ENCODE measurements at places on chromosomes 12 and 14.

DNA sequence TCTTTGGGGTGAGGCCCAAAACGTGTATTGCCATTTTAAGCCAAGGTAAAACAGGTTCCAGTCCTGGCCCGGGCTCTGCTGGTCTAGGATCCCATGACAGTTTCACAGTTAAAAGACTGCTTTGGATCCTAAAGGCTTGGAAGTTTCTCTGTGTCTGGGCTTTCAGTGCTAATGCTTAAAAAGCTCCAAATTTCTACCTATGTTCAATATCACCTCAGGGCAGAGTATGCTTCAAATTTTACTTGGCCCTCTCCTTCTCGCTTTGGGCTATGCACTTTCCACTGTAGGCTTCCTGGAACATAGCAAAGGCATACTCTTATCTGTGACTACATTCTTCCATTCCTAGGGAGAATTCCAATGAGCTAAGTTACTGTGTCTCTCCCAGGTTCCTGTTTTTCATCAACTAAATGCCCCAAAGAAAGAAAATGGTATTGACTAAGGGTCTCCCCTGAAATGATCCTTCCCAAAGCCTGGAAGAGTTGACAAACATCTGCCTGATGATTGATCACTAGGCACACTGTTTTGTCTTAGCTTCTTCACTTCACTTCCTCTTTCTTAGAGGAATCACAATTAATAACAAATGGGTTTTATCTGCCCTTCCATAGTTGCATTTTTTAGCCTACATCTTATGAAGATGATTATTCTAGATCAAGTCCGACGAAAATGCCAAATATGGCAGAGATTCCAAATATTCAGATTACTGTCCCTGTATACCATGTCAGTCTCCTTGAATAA lies 79.4 kb downstream of the TMTC2 start:
- no peaks in the 10 kb centered on the region for H3K36me3 ChIP-seq
- H3K27ac ChIP-seq, result no peak overlapping the region
- no peaks in the 10 kb centered on the region for H3K4me1 ChIP-seq
- H3K27me3 ChIP-seq, result no peaks in the 10 kb centered on the region
- no peak overlapping the region for H3K4me3 ChIP-seq

- no peak overlapping the region for H3K27ac ChIP-seq
- H3K27me3 ChIP-seq, result no peaks in the 10 kb centered on the region
- no peak overlapping the region for H3K4me3 ChIP-seq
- no peak for DNase-seq
- H3K4me1 ChIP-seq, result no peaks in the 10 kb centered on the region
- no peaks in the 10 kb centered on the region for H3K36me3 ChIP-seq
These were observed 24.1 kb downstream of the NTF3 start for GRCh38 chr12:5456030-5456429.

- no peak for DNase-seq
- H3K27me3 ChIP-seq, result no peaks in the 10 kb centered on the region
- no peak overlapping the region for H3K4me3 ChIP-seq
- H3K4me1 ChIP-seq, result no peaks in the 10 kb centered on the region
These were observed 1026.9 kb upstream of the FOXG1 start for GRCh38 chr14:27739657-27740156.

DNA sequence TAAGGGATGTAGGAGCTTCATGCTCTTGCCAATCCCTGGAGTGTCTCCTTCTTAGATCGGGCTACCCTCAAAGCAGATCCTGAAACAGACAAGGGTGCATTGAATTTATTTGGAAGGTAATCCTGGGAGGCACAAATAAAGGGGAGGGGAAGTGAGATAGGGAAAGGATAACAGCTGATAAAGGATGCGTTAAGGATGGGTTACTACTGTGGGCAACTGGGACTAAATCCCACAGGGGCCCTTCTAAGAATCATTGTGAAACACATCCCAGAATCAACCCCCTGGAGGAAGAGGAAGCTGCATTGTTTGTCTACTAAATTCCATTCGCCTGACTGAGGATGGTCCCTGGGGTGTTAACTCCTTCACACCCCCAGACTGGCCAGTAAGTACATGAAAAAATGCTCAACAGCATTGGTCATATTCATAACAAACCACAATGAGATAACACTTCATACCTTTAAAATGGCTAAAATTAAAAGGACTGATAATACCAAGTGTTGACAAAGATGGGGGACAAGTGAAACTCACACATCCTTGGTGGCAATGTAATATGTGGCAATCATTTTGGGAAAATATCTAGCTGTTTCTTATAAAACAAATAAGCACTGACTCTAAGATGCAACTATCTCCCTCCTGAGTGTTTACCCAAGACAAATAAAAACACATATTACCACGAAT lies 37.0 kb upstream of the CMKLR1 start:
- no peaks in the 10 kb centered on the region for H3K36me3 ChIP-seq
- DNase-seq, result no peak
- no peaks in the 10 kb centered on the region for H3K27me3 ChIP-seq
- no peaks in the 10 kb centered on the region for H3K4me1 ChIP-seq
- no peak overlapping the region for H3K4me3 ChIP-seq

GRCh38 chr12:30829876-30830275 lies 75.1 kb upstream of the CAPRIN2 start:
- H3K4me1 ChIP-seq, result no peaks in the 10 kb centered on the region
- no peaks in the 10 kb centered on the region for H3K27me3 ChIP-seq
- H3K27ac ChIP-seq, result no peak overlapping the region
- H3K36me3 ChIP-seq, result no peaks in the 10 kb centered on the region

GRCh38 chr12:132610051-132610759 lies at the start of gene LRCOL1:
Gene LRCOL1 (minus strand): TSS chr12:132610582. CDS start chr12:132606251, 4,331 bp downstream.
- DNase-seq, result no peak
- H3K27me3 ChIP-seq, result no peaks in the 10 kb centered on the region
- H3K4me3 ChIP-seq, result no peak within 1 kb of the TSS
- H3K27ac ChIP-seq, result no peak within 1 kb of the TSS

GRCh38 chr12:51383269-51383905 lies 7.8 kb downstream of the GALNT6 start:
- H3K4me1 ChIP-seq, result no peaks in the 10 kb centered on the region
- H3K4me3 ChIP-seq, result no peak overlapping the region
- no peak overlapping the region for H3K27ac ChIP-seq
- no peaks in the 10 kb centered on the region for H3K36me3 ChIP-seq
- no peaks in the 10 kb centered on the region for H3K27me3 ChIP-seq

DNA sequence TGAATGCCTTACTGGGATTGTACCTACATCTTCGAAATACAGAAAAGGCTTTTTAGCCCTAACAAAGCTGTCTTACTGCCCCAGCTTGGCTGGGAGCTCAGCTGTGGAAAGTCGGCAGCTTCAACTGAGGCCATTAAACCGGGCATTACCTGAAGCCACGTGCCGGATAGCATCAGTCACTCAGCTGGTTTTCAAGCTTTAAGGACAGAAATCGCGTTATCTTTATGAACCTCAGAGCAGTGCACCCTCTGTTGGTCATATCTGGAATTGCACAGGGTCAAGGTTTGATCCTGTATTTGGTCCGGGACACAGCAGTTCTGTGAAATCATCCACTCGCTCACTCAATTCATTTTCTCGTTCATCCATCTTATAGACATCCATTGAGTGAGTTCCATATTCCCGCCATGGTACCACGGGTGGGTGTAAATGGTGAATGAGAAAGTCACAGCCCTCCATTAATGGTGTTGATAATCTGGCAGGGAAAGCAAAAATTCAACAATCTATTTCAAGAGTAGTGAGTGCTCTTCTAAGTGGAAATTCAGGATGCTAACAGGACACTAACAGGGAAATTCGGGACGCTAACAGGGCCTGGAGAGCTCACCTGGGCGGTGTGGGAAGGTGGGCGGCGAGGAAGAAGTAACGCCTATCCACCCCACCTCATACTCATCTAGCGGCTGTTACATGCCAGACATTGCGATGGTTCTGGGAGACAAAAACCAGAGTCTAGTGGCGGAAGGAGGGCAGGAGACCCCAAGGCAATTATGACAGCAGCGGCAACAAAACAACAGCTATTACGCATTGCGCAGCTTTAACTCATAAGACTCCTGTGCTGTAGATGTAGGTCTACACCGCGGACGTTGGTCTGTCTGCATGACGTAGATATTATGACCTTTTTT lies 60.6 kb upstream of the TCL1A start:
- H3K27ac ChIP-seq, result no peak overlapping the region
- no peaks in the 10 kb centered on the region for H3K36me3 ChIP-seq
- H3K4me1 ChIP-seq, result no peaks in the 10 kb centered on the region
- peak; percentile 35 for DNase-seq

DNA sequence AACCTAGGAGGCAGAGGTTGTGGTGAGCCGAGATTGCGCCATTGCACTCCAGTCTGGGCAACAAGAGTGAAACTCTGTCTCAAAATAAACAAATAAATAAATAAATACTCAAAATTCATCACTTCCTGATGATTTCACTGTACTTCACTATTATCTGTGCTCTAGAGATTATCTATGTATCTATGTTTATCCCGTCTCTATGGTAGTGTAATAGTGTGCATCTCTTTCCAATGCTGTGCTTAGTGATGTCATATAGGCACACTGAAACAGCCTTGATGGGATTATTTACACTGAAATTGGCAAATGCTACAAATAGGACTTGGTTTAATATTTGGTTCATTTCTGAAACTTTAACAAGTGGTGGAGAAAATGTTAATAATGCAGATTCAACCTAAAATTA lies 6.5 kb downstream of the CAPS2 start:
- no peaks in the 10 kb centered on the region for H3K4me1 ChIP-seq
- no peak overlapping the region for H3K4me3 ChIP-seq
- no peak overlapping the region for H3K27ac ChIP-seq
- no peak for DNase-seq
- H3K36me3 ChIP-seq, result no peaks in the 10 kb centered on the region

GRCh38 chr12:22046090-22046967 lies at the start of gene CMAS:
Gene CMAS (plus strand): TSS chr12:22046218. CDS start chr12:22046304, 86 bp downstream.
- no peaks in the 10 kb centered on the region for H3K36me3 ChIP-seq
- H3K4me1 ChIP-seq, result no peaks in the 10 kb centered on the region
- H3K27ac ChIP-seq, result peak within 1 kb of the TSS; percentile 81
- peak; percentile 62 for DNase-seq
- H3K4me3 ChIP-seq, result peak within 1 kb of the TSS; percentile 81

GRCh38 chr14:39988939-39989338 lies 556.7 kb upstream of the FBXO33 start:
- no peak overlapping the region for H3K27ac ChIP-seq
- no peak for DNase-seq
- H3K4me1 ChIP-seq, result no peaks in the 10 kb centered on the region
- H3K4me3 ChIP-seq, result no peak overlapping the region
- no peaks in the 10 kb centered on the region for H3K27me3 ChIP-seq

DNA sequence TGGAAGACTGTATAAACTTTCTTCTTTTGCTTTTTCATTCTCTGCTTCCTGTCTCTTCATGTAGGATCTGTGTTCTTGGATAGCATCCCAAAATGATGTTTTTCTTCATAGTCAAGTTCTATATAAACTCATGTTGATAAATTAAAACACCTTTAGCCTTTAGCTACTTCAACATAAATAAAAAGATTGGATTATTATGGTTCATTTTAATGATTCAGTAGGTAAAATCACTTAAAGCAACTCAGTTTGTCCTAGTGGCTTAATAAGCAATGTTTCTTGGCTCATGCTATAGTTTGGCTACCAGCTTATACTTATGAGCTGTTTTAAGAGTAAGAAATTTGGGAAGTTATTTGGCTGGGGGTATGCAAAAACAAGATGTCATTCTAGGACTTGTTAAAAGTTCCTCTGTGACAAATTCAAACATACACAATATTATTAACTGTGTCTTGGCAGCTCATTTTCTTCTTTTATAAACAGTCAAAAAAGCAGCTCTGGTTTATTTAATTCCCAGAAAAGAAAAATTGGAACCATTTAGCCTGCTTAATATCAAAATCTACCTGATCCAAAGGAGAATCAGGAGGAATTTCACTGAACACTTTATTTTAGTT lies 111.4 kb downstream of the TMTC3 start:
- H3K27me3 ChIP-seq, result no peaks in the 10 kb centered on the region
- H3K4me3 ChIP-seq, result no peak overlapping the region
- no peak for DNase-seq
- peaks cover 4% of the 10 kb centered on the region for H3K4me1 ChIP-seq

- DNase-seq, result no peak
- no peak overlapping the region for H3K27ac ChIP-seq
These were observed 179.6 kb downstream of the TBX5 start for GRCh38 chr12:114226241-114226928.

- H3K36me3 ChIP-seq, result no peaks in the 10 kb centered on the region
- no peak for DNase-seq
- H3K4me3 ChIP-seq, result no peak overlapping the region
- no peak overlapping the region for H3K27ac ChIP-seq
- no peaks in the 10 kb centered on the region for H3K4me1 ChIP-seq
These were observed 70.5 kb downstream of the ANO2 start for GRCh38 chr12:5874514-5874913.

- no peak overlapping the region for H3K4me3 ChIP-seq
- no peak overlapping the region for H3K27ac ChIP-seq
- no peaks in the 10 kb centered on the region for H3K27me3 ChIP-seq
These were observed 47.1 kb upstream of the GZMB start for GRCh38 chr14:24681056-24681455.

GRCh38 chr14:93049315-93049714 lies 66.4 kb downstream of the ITPK1 start:
- H3K27me3 ChIP-seq, result no peaks in the 10 kb centered on the region
- no peak for DNase-seq
- peaks cover 67% of the 10 kb centered on the region for H3K4me1 ChIP-seq
- no peaks in the 10 kb centered on the region for H3K36me3 ChIP-seq

- no peak overlapping the region for H3K27ac ChIP-seq
- H3K4me3 ChIP-seq, result no peak overlapping the region
- H3K36me3 ChIP-seq, result no peaks in the 10 kb centered on the region
These were observed 91.3 kb downstream of the PHETA1 start for GRCh38 chr12:111277570-111277969.

GRCh38 chr12:1595690-1596347 lies 1.4 kb upstream of the FBXL14 start:
- DNase-seq, result no peak
- H3K4me1 ChIP-seq, result peaks cover 23% of the 10 kb centered on the region
- H3K27me3 ChIP-seq, result no peaks in the 10 kb centered on the region

DNA sequence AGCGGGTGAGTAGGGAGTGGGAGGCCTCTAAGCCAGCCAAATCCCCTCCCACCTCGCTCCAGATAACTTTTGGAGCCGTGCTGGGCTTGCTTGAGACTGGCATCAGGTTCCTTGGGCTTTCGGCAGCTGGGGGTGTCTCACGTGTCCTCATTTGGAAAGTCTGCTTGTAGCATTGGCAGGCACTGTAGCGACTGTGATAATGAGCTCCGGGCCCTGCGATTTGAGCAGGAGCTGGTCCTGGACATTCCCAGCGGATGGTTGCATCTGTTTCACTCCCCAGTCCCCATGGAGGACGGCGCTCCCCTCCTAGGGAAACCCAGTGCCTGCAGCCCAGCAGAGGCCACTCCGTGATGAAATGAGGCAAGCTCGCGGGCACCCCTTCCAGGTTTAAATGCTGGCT lies 49.4 kb downstream of the DGLUCY start:
- H3K36me3 ChIP-seq, result peaks cover 30% of the 10 kb centered on the region
- DNase-seq, result no peak
- H3K27me3 ChIP-seq, result no peaks in the 10 kb centered on the region
- H3K4me3 ChIP-seq, result no peak overlapping the region
- no peaks in the 10 kb centered on the region for H3K4me1 ChIP-seq

GRCh38 chr14:24809135-24809534 lies 175.1 kb upstream of the GZMB start:
- no peaks in the 10 kb centered on the region for H3K27me3 ChIP-seq
- H3K4me3 ChIP-seq, result no peak overlapping the region
- DNase-seq, result no peak

GRCh38 chr12:116288735-116289134 lies 11.2 kb upstream of the MED13L start:
- H3K27me3 ChIP-seq, result no peaks in the 10 kb centered on the region
- H3K36me3 ChIP-seq, result no peaks in the 10 kb centered on the region
- peaks cover 5% of the 10 kb centered on the region for H3K4me1 ChIP-seq
- no peak overlapping the region for H3K27ac ChIP-seq

All from tibial nerve (tissue), 4 donors.